GM23338 (cell line): ENCODE measurements at places on chromosomes 2 and 18. TPM values are rescaled to one million over a fixed set of nuclear protein-coding genes. Genes with fewer than 3 reads are reported as not detected.

DNA sequence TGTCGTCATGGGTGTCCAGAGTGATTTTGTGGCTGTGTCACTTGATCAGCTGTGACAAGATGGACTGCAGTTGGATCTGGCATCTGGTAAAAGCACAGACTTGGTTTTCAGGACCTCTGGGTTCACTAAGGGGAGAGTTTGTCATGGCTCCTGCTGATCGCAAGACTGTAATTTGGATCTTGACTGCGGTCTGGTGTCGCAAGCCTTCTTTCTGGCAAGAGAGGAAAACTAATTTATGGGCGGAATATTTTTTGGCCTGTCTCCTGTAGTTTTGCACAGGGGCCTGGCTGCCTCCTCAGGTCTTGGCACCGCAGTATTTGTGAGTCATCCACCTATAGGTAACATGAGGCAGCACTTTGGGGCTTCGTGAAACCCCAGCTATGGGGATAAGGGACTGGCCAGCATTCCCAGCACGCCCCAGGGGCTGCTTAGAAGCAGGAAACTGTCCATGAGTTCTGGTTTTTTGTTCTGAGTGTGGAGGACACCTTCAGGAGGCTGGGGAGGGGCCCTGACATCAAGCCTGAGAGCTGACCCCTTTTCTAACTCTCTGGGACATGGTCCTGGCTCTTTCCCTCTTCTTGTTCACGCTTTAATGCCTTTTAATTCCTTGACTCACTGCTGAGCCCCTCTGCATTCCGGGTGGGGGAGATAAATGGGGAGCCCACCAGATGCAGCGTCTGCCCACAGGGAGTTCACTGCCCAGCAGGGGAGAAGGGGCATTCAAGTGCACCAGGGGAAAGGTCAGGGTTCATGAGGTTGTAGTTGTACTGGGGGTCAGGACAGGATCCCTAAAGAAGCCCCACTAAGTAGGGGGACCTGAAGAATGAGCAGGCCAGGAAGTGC lies 12.2 kb downstream of the SH3BP4 start:
- DNase-seq: no peak

GRCh38 chr2:127040169-127040568 lies 66.8 kb downstream of the BIN1 start:
- no peak for DNase-seq

DNA sequence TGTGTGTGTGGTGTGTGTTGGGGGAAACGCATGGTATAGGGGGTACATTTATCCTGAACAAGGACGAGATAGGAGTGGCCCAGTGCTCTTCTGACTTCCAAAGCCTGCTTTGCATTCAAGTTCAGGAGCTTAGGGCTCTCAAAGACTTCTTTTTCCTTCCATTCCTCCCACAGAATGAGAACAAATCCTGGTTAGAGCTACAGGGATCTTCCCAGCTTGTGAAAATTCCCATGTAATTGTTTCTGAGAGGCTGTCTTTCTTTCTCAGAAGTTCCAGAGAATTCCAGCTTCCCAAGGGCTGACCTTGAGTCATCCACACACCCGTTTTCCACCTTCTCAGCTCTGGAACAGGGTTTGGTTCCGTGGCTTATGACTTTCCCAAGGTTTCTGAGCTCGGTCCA lies 38.9 kb downstream of the FASTKD2 start:
- DNase-seq: peak; percentile 43

The SEC11C gene
- 31.7 and 44.3 TPM in 2 replicates for total RNA-seq

GRCh38 chr2:232146294-232146693 lies 184.8 kb downstream of the DIS3L2 start:
- no peak for DNase-seq

DNA sequence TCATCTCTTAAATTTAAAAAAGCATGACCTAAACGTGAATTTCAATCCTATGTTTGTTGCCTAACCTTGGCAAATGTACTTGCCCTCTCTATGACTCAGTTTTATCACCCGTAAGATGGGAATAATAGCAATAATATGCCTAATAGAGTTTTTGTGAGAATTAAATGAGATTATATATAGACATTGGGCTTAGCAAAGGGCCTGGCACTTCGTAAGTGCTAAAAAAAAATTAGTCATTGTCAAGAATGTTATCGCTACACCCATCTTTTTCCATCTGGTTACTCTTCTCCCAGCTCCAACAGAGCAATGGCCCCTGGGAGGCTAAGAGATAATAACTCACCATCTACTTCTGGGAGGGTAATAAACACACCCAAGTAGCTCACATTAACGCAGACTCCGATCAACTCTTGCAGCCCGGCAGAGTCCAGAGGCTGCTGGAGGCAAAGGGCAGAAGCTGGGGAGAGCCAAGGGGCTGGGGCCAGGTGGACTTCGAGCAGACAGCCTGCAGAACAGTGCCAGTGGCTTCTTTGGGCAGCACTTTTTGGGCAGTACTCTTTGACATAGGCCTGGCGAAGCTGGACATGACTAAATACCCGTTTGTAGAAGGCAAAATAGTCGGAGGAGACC lies 63.9 kb upstream of the STPG4 start:
- DNase-seq: no peak

DNA sequence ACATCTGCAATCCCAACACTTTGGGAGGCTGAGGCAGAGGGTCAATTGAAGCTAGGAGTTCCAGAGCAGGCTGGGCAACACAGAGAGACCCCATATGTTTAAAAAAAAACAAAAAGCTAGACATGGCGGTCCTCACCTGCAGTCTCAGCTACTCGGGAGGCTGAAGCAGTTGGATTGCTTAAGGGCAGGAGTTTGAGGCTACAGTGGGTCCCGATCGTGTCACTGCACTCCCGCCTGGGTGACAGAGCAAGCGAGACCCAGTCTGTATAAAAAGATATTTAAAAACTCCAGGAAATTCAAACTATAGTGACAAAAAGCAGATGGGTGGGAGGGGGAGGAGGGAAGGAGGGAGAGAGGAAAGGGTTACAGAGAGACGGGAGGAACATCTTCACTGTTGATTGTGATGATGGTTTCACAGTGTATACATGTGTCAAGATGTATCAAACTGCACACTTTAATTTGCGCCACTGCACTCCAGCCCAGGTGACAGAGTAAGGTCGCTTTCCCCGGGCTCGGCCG lies 942 bp upstream of the ZNF236 start:
- DNase-seq: no peak

- DNase-seq: no peak
Measured at GRCh38 chr2:15708161-15708560, 116.5 kb downstream of the DDX1 start.

The ATP8B1 gene
- 3.0 and 3.9 TPM in 2 replicates for total RNA-seq

The CNGA3 gene
- not detected in 2 replicates for total RNA-seq

GRCh38 chr2:186941853-186942252 lies 92.9 kb upstream of the ZSWIM2 start:
- no peak for DNase-seq

The SLC5A7 gene
- total RNA-seq: 0.08 and 0.17 TPM in 2 replicates
